D721Med (cell line): ENCODE measurements at places on chromosomes 4 and X.

DNA sequence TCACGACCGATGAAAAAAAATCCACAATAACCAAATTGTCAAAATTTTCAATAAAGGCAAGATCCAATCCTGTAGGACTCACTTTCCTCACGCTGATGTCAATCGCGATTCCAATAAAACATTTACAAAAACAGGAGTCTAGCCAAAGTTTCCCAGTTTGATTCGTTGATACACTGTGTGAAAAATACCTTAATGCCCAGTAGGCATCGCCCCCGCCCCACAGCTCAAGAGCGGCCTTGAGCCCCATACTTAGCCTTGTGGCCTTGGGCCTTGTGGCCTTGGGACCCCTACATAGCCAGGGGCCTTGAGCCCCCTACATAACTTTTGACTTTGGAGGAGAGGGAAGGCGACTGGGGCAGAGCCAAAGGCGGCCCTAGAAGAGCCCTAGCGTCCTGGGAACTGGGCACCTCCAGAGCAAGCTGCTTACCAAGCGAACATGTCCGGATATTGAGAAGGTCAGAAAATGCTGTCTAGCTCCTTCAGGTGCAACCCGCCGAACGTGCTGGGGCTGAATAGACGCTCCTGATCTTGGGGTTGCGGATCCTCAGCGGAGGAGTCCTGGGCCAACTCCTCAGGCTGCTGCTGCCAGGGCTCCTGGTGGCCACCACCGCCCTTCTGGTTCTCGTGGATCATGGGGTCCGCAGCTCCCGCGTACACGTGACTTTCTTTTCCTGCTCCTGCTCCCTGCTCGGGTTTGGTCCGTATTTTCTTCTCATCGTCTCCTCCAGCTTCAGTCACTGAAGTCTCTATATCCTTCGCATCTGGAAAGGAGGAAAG is 62.9 kb downstream of the RHOXF2B start:
- no peak for DNase-seq

GRCh38 chr4:9938933-9939332 is 82.4 kb downstream of the SLC2A9 start:
- DNase-seq, result no peak

DNA sequence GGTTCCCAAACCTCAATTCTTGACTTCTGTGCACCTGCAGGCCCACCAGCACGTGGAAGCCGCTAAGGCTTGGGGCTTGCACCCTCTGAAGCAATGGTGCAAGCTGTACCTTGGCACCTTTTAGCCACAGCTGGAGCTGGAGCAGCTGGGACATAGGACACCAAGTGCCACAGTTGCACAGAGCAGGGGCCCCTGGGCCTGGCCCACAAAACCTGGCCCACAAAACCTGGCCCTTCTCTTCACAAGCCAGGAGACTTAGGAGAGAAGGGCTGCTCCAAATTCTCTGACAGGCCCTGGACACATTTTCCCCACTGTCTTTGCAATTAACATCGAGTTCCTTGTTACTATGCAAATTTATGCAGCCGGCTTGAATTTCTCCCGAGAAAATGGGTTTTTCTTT is 197.8 kb downstream of the EPHA5 start:
- no peak for DNase-seq

GRCh38 chr4:21046141-21046540 is 345.9 kb downstream of the PACRGL start:
- DNase-seq, result no peak

GRCh38 chrX:131063613-131064012 is 5.5 kb downstream of the ARHGAP36 start:
- DNase-seq, result no peak

GRCh38 chrX:42098900-42099299 is 175.5 kb upstream of the CASK start:
- no peak for DNase-seq

GRCh38 chr4:10053635-10054453 is 32.5 kb upstream of the SLC2A9 start:
- no peak for DNase-seq

- no peak for DNase-seq
Measured at GRCh38 chrX:71954458-71954857, 43.8 kb downstream of the NHSL2 start.
